Stimulated activated CD4-positive, alpha-beta T cell treated with anti-CD3 and anti-CD28 coated beads, TNF-alpha, amount 100 ng/mL, for 48 hours (primary cell): ENCODE measurements at places on chromosomes 2 and 18.

DNA sequence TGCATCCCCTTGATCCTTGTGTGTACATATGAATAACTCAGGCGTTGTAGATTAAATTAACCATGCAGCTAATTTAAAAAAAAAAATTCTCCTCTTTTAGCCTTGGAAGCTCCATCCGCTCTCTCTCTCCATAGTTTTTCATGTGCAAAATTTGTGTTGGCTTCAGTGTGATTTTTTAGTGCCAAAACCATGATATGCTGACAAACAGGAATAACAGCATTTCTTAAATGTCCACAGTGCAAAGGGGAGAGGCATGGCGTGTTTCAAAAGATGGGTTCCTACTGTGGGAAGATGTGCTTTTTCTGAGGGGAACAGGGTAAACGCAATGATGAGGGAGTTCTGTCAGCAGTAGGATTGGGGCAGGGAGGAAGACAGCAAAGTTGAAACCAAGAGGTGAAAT, 247.0 kb downstream of the ICOS start:
- DNase-seq, result no peak

- no peak for DNase-seq
Measured at GRCh38 chr2:198337368-198337767, 533.0 kb downstream of the PLCL1 start.

DNA sequence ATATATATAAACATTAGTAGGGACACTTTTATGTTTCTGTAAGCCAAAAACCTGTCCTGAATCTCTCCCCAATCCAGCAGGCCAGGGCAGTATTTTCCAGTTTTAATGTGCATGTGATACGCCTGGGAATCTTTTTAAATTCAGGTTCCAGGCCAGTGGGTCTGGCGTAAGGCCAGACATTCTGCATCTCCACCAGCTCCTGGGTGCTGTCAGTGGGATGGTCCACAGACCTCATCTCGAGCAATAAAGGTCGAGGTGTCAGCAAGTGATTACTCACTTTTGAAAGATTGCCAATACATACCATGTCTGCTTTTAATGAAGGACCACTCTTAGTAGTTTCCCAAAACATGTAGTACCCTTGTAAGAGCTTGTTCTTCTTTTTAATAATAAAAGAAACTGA, 189.9 kb upstream of the SH3BP4 start:
- no peak for DNase-seq

DNA sequence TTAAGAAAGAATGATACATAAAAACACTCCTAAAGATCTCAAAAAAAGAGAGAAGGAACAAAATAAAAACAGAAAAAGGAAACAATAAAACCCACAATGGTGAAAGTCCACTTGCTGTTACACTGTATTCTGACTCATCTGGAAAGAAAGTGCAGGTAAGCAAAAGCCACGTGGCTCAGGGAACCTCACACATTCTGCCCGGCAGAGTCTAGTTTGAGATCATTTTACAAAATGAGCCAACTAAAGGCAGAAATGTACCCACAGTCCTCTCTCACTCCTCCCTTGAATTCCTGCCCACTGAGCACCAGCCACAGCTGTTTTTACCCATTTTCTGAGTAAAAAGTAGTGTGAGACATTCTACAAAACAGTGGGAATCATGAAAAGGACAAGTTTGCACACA, 10.0 kb downstream of the KCNH7 start:
- no peak for DNase-seq

- DNase-seq, result no peak
Measured at GRCh38 chr2:169360984-169361705, 1.2 kb downstream of the LRP2 start.
